Activated gamma-delta T cell treated with Interleukin-2 at 50 U/mL for 16 hours (primary cell): ENCODE measurements at places on chromosomes 13 and 19.

- DNase-seq = no peak
Measured at GRCh38 chr13:96540670-96541069, 450.8 kb downstream of the HS6ST3 start.

- DNase-seq = no peak
Measured at GRCh38 chr13:43766725-43767124, 20.0 kb downstream of the ENOX1 start.

DNA sequence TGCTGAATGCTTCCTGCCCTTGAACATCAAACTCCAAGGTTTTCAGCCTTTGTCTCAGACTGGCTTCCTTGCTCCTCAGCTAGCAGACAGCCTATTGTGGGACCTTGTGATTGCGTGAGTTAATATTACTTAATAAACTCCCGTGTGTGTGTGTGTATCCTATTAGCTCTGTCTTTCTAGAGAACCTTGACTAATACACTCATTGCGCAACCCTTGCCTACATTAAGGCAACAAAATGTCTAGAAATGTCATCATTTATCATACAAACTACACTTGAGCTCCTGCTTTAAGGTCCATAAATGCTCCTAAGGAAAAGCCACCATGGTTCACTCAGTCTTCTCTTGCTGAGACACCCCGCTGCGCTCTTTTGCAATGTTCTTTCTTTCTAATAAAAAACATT, 2861.0 kb downstream of the PCDH9 start:
- DNase-seq = no peak

GRCh38 chr19:54469496-54469934, 3.6 kb downstream of the CDC42EP5 start:
- no peak for DNase-seq

DNA sequence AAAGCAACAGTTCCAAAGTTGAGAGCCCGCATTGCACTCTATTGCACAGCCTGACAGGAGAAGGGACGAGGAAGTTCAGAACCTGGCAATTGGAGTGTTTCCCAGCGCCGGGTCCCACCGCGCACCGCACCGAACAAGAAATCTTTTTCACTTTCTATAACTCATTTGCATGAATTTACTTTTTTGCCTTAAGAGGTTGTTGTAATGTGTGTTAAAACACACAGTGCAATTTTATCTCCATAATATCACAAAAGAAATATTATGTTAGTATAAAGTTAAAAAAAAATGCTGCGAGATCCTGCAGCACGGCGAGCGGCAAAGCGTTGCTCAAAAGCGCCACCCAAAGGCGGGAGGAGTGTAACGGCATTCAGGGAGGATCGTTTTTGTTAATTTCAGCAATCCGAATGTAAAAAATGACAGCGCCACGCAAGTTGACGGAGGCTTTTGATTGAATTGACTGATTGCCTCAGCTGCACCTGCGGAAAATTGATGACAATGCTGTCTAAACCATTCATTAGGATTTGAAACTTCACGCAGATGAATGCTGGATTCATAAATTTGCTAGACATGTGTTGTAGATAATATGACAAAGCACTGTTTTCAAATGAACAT, 303.6 kb upstream of the ZNF507 start:
- no peak for DNase-seq

- no peak for DNase-seq
Measured at GRCh38 chr19:8105471-8105870, 43.9 kb downstream of the FBN3 start.

- no peak for DNase-seq
Measured at GRCh38 chr13:98626298-98626935, 49.5 kb upstream of the STK24 start.

GRCh38 chr13:57345526-57345925, 178.5 kb downstream of the PRR20E start:
- DNase-seq = no peak

DNA sequence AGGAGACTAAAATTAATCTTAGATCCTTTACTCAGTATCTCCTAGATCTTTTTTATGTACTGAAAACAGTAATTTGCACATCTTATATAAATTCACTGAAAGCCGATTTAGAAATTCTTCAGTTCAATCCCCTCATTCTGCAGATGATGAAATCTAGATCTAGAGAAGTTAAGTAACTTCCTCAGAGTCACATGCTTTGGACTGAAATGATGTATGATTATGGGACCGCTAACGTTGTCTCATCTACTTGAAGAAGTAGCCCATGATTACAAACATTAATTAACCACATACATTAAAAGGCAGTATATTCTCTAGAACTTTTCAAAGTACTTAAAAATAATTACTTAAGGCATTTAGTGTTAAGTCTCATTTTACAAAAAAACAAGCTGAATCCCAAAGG, 37.8 kb downstream of the ELF1 start:
- DNase-seq = no peak

DNA sequence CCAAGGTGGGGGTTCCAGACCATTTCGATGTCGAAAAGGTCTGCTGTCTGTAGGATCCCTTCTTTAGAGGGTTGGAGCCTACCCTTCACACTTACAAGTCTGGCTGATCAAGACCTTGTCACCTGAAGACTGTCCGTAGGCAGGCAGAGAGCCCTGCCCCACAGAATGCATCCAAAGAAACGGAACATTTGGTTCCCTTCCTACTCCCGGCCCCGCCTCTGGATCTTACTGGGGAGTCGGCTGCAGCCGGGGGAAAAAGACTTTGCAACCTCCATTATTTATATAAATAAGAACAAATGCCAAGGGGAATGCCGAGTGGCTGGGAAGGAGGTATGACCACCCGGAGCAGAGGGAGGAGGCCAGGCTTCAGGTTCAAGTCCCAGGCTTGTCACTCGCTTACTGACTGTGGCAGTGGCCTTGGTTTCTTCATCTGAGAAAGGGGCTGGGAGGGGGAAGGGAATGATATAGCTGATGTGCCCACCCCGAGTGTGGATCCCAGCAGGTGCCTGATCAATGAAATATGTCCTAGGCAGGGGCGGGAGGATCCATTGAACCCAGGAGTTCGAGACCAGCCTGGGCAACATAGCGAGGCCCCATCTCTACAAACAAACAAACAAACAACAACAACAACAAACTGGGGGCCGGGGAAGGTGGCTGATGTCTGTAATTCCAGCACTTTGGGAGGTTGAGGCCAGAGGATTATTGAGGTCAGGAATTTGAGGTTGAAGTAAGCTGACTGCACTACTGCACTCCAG, 48.7 kb downstream of the RFX2 start:
- DNase-seq = no peak

GRCh38 chr19:50844296-50844935, 10.3 kb upstream of the KLK3 start:
- no peak for DNase-seq

DNA sequence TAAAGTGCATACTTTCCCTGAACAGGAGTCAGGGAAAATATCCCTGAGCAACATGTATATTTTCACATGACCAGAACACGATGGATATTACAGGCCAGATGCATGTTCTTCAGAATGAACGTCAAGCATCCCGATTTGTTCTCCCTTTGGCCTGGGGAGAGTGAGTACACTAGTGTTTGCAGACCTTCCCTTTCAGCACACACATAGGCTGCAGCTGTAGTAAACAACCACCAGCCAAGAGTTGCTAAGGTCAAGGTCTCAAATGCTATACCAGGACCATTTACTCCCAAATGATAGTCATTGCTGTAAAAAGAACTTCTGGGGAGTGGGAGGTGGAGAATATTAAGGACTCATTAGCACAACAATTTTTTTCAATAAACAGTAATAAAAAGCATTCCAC, 3.0 kb downstream of the KLF12 start:
- no peak for DNase-seq

- DNase-seq = no peak
Measured at GRCh38 chr13:26228096-26228495, 6.0 kb upstream of the RNF6 start.

DNA sequence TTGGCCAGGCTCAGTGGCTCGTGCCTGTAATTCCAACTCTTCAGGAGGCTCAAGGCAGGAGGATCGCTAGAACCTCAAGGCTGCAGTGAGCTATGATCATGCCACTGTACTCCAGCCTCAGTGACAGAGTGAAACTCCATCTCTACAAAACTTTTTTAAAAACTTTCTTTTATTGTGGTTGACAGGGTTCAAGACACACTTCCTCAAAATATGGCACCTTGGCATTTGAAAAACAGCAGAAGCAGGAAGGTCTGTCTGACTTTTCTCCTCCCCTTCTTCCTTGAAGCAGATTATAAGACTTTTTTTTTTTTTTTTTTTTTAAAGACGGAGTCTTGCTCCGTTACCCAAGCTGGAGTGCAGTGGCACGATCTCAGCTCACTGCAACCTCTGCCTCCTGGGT, 100.3 kb downstream of the TM9SF2 start:
- DNase-seq = no peak

GRCh38 chr13:87671031-87671752, at the start of gene SLITRK5:
TSS of gene SLITRK5 (plus strand) at chr13:87671371. CDS start at chr13:87675389, 4,018 bp downstream.
- peak; percentile 63 for DNase-seq

GRCh38 chr13:105937451-105937850, 598.0 kb downstream of the EFNB2 start:
- DNase-seq = no peak

- no peak for DNase-seq
Measured at GRCh38 chr13:99278843-99279242, 20.7 kb upstream of the GPR18 start.

DNA sequence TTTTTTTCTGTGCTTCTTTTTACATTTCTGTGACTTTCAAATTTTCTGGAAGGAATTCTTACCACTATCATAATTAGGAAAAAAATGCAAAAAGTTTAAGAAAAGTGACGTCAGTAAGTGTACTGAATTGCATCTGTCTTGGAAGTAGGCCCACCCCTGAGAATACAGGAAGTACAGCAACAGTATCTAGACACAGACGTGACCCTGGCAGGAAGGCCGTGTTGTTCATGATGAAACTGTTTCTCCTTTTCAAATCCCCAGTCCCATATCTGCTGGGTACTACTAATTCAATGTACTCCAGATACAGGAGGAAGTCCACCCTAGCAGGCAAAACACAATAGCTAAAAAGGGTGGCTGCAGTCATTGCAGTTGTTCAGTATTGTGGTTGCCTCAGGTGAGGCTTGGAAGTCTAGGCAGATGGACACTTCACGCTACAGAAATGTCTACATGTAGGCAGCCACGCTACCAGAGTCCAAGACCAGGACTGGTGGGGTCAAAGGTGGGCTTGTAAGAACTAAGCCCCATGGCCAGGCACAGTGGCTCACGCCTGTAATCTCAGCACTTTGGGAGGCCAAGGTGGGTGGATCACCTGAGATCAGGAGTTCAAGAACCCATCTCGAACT, 49.6 kb upstream of the MED4 start:
- DNase-seq = no peak

GRCh38 chr19:52200044-52200443, 10.2 kb downstream of the PPP2R1A start:
- DNase-seq = no peak

GRCh38 chr13:78238911-78239310, 320.3 kb upstream of the EDNRB start:
- no peak for DNase-seq

DNA sequence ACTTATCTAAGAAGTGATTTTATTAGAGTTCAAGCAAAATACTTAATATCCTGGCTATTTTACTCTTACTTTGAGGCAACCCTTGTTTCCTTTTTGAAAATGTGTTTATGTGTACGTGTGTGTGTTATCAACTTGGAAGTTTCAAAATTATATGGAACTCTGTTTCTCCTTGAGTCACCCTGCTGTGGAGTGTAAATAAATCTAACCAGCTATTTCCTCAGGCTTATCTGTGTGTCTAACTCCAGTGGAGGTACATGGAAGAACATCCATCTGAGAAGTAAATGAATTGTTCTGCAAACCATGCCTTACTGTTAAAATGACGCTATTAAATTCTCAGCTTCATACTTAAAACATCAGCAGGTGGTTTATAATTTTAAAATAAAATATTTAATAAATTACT, 583.4 kb upstream of the SLITRK5 start:
- no peak for DNase-seq

- DNase-seq = no peak
Measured at GRCh38 chr19:10266706-10267105, 4.2 kb upstream of the ICAM1 start.

DNA sequence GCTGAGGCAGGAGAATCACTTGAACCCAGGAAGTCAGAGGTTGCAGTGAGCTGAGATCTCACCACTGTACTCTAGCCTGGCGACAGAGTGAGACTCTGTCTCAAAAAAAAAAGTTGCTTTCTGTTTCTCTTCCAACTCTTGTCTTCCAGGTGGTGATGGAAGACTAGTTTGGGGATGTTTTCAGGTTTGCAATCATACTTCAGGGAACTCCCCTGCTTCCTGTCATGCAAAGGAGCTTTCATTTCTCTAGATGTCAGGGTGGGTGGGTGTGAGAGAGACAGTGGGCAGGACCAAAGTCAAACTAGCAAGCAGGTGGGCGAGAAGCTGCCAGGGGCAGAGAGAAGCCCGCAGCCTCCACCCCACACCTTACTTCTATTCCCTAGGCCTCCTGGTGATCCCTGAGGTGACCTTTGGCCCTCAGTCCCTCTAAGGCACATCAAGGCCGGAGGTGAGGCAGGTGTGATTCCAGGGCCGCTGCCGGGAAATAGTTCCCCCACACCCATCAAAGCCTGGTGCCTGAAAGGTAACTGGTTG, 25.7 kb downstream of the CCNE1 start:
- DNase-seq = no peak

- DNase-seq = no peak
Measured at GRCh38 chr19:51029718-51030117, 3.3 kb upstream of the KLK11 start.

DNA sequence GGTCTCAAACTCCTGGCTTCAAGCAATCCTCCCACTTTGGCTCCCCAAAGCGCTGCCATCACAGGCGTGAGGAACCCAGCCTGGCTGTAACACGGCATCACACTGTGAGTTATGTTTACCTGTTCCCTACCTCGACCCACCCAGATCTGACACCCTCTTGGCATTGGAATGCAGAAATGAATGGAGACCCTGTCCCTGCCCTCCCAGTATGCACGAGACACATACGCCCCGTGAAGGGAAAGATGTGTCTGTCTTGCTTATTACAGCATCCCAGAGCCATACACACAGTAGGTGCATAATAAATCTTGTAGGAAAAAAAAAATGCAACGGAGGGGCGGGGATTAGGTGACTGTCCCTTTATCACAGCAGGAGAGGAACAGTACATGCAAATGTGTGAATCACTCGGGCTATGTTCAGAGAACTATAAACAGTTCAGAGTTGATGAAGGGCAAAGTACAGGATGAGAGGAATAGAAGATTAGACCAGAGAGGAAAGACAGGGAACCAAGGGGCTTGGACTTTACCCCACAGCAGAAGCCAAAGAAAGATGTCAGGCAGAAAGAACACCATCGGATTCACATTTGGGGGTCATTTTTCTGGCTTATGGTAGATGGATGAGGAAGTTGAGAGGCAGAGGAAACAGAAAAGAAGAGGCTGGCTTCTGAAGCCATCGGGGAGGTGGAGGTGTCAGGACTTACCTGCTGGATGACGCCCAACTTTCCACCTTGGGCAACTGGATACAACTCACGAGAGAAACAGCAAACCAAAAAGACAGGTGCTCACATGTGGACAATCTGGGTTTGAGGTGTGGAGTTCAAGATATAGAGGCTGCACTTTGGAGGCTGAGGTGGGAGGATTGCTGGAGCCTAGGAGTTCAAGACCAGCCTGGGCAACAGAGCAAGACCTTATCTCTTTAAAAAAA, 94.3 kb downstream of the INSR start:
- DNase-seq = no peak
